Myocyte (in vitro differentiated cells): ENCODE measurements at places on chromosomes 2 and 18.

DNA sequence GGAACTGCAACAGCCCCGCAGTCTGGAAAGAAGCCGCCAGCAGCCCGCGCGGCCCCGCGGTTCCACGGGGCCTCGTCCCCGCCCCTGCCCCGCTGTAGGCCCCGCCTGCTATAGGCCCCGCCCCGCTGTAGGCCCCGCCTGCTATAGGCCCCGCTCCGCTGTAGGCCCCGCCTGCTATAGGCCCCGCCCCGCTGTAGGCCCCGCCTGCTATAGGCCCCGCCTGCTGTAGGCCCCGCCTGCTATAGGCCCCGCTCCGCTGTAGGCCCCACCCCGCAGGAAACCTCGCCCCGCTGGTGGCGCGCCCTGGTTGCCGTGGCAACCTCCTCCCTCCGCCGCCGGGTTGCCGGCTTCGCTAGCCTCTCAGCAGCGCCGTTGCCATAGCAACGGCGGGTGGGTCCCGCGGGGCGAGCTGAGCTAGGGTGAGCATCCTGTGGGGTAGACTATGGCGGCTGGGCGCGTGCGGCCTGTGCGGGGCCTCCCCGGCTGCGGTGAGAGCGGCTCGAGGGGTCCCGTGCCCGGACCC lies 12.2 kb upstream of the KIF1A start:
- DNase-seq = no peak

GRCh38 chr2:200086911-200087310 lies 131.5 kb downstream of the MAIP1 start:
- DNase-seq = no peak

- DNase-seq = no peak
Observed at GRCh38 chr2:238107525-238108422, 7.6 kb downstream of the ESPNL start.

DNA sequence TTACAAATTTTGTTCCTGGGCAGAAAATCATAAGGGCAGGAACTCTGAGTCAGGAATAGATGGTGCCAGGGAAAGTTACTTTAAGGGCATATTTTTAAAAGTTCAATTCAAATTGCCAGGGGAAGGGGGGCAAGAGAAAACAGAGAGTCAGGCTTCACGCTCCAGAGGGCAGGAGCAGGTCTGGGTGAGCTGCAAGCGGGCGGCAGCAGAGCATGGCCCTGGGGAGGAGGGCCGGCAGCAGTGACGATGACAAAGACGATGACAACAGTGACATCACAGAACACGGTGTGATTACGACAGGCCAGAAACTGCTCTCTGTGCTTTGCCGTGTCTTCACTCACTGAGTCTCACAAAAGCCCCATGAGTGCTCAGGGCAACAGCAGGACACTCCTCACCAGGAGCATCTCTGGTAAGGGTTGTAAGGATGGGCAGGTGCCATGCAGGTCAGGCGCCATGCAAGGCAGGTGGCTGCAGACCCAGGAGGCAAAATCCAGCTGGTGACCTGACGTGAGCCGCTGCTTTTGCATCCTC lies 23.3 kb downstream of the CHST10 start:
- DNase-seq = no peak

DNA sequence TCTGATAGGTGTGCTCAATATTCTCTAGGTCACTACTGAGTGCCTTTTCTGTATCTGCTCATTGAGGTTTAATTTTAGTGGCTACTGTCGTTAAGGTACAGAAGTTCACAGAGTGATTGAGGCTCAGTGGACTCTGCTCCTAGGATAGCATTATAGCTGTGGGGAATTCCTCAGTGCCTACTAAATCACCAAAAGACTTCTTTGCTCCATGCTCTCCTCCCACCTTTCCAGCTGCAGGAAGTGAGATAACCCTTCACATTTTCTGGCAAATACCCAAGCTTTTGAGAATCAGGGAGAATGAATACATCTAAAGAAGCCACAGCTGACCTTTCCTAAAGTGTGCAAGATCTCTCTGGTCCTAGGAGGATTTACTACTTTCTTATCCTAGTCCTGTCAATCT lies 95.2 kb upstream of the FSIP2 start:
- DNase-seq = no peak
